Kidney epithelial cell (primary cell): ENCODE measurements at places on chromosomes 5 and 9.

- no peak for DNase-seq
Measured at GRCh38 chr5:103263054-103263453, 4.5 kb downstream of the MACIR start.

DNA sequence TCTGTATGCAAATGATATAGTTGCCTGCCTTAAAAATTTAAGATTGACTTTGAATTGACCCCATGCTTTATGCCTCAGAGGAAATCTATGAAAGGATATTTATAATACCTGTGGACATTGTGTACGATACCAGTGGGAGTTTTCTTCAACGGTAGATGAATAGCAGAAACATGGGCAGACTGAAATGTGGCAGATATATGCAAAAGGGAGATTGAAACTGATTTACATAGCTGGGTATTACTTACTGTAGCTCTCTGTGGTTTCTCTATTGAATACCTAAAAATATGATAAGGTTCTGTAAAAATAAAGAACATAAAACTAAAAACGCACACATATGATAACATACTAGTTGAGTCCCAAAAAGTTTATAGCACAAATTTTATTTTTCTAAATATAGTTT, 345.2 kb upstream of the PCSK5 start:
- DNase-seq, result no peak

DNA sequence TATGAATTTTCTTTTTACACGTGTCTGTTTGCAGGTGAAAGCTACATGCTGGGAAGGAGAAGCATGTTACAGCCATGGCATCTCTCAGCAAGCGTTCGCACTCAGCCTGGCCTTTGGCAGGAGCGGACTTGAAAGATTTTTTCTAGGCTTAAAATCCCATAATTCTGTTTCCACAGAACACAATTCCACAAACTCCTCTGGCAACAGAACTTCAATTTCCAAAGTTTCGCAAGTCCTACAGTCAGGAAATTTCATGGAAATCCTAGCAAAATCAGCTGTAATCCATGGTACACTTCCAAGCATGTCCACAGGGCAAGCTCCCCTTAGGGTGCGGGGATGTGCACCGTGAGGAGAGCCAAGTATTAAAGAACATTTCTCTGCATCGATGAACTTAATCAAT, 35.9 kb downstream of the SUB1 start:
- no peak for DNase-seq

DNA sequence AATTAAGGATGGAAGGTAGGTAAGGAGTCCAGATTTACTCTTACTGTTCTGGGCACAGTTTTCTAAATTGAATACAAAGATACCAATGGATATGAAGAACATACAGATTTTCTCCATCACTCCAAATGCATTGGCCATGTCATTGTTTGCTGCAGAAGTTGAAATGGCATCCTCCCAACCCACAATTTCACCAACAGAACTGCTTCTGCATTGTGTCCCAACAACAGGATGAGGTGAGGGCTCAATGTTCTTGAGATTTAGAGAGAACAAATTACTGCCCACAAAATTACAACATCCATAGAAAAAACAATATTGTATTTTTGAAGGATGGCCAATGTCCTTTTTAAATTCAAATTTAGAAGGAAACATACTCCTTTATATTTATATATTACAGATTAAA, 88.9 kb downstream of the NUDT12 start:
- no peak for DNase-seq
